Stimulated activated CD8-positive, alpha-beta memory T cell treated with anti-CD3 and anti-CD28 coated beads, Interleukin-12 subunit alpha, Interleukin-12 subunit beta, amount 100 ng/mL, for 4 hours (primary cell): ENCODE measurements at places on chromosomes 7 and 10.

DNA sequence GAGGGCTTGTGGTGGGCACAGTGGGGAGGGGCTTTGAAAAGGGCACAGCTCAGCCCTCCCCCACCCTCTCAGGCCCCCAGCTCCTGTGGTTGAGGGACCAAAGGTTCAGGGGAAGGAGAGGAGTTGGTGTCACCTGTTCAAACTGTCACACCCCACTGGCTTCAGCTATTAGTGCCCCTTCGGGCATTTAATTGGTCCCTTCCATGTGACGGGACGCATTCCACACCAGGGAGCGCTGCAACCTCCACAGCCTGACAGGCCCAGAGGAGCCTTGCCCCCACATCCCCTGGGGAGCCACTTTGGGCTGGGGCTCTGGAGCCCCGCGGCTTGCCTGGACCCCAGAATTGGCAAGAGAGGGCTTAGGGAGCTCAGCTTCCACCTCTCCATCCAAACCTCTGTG is 75.7 kb downstream of the C10orf105 start:
- no peak for DNase-seq

- no peak for DNase-seq
Measured at GRCh38 chr7:111045449-111045848, 45.5 kb upstream of the LRRN3 start.

GRCh38 chr10:108616559-108617285 is 1306.6 kb downstream of the XPNPEP1 start:
- DNase-seq: no peak

DNA sequence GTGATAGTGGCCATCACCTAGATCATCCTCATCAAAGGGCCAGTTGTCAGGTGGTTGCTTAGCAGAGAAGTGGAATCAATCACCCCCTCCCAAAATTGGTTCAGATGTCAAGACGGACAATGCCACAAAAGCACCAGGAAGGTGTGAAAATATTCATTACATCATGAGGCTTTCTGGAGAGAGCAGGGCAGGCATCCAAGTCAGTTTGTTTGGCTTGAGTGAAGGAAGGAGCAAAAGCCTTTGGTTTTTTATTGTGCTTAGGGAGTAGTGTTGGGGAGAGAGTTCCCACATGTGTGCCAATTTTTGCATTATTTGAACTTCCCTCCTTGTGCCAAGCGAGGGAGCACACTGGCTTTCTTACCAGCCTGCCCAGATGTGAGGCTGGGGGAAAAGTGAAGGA is 1082.9 kb downstream of the LRMDA start:
- DNase-seq: no peak

DNA sequence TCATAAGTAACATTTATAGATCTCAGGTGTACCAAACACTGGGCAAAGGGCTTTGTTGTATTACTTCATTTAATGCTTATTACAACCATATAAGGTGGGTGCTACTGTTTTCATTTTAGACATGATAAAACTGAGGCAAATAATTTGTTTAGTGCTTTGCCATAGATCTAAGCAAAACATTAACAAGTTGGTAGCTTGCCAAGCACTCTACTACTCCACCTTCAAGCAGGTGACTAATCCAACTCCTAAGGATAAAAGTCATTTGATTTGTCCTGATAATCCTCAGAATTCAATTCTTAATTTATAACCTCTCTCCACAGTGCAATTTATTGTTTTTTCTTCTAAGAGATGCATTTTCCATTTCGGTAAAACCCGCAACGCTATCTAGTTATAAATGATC is 646.4 kb downstream of the GRM8 start:
- DNase-seq: no peak
